ENCODE measurements at places on chromosomes 1 and 21.

DNA sequence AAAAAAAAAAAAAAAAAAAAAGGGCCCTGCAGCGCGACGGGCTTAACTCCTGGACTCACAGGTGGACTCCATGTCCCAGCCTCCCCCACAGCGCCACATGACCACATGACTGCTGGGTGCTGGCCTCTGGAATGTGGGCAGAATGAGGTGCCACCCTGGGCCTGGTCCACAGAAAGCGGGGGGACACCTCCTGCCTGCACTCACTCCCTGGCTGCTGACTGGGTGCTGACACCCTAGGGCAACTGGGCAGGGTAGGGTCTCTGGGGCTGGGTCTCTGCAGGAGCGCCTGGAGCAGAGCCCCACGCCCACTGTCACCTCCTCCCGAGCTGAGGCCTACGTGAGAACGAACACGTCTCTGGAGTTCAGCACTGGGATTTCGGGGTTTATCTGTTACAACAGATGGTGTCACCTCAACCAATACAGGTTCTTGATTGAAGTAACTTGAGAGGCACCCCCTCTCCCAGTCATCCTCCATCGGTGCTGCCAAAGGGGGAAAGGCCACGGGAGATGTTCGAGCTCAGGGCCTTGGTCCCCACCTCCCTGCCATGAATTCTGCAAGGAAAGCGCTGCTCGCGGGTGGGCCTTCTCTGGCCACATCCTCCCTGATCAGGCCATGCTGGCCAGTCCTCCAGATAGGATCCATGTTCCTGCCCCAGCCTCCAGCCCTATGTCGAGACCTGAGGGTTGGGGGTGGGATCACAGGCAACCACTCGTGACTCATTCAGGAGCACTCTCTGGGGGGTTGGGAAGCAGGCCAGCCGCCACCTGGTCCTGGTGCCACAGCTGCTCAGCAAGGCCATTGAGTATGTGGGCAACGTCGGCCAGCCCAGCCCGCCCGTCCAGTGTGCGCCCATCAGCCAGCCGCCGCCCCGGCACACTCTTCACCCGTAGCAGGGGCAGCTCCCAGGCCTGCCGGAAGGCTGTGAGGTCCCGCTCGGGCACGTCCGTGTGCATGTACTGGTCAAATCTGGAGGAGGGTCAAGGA, 5.4 kb downstream of the CPLANE2 start:
- no peak for DNase-seq

- DNase-seq, result no peak
These were observed 44.2 kb downstream of the SLC19A1 start for GRCh38 chr21:45497846-45498645.

GRCh38 chr1:236343246-236343870, 50.7 kb upstream of the EDARADD start:
- no peak for DNase-seq

GRCh38 chr1:185238447-185238846, 78.6 kb downstream of the IVNS1ABP start:
- no peak for DNase-seq

DNA sequence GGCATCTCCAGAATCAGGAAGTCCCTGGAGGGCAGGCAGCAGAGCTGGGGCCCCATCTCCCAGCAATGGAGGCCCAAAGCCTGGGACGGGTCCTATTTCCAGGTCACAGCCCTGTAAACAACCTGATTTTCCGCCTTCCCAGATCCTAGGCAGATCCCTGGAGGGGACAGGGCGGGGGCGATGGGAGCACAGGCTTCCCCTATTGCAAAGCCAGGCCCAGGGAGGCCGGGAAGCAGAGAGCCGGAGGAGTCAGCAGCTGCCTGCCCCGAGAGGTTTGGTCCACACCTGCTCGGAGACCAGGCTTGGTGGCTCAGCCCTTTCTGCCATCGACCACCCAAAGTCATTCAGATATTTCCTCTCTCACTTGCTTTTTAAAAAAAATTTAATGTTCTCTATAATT, 29.2 kb downstream of the CASZ1 start:
- no peak for DNase-seq

DNA sequence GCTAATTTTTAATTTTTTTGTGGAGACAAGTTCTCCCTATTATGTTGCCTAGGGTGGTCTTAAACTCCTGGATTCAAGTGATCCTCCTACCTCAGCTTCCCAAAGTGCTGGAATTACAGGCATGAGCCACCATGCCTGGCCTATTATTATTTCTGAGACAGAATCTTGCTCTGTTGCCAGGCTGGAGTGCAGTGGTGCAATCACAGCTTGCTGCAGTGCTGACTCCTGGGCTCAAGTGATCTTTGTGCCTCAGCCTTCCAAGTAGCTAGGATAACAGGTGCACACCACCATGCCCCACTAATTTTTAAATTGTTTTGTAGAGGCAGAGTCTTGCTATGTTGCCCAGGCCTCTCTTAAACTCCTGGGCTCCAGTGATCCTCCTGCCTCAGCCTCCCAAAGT, 196.3 kb downstream of the CAMTA1 start:
- no peak for DNase-seq

DNA sequence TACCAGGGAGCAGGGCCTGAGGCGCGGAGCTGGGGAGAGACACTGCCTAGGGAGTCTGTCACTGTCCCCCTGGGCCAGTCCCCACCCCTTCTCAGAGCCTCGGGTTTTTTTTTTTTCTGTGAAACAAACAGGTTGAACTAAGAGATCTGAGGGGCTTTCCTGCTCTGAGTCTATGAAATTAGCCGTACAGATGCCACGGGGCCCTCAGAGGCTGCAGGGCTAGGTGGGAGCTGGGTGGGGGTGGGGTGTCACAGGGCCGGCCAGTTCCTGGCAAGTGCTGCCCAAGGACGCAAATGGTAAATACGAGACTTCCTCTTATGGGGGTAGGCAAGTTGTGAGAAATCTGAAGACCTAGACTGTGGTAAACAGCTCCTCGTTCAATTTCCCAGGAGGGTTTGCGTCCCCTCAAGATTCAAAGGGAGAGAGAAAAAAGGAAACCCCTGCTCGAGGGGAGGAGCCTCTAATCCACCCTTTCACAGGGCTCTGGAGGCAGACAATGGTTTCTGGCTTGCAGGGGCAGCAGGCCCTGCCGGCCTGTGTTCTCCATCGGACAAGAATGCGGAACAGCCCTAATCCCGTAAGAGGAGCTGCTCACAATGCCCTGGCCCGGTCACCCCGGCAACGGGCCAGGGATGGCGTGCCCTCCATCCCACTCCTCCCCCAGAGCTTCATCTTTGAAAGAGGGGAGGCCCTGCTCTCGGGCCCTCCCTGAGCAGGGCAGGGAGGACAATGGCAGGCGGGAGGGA, 7.8 kb downstream of the NUAK2 start:
- DNase-seq, result no peak

DNA sequence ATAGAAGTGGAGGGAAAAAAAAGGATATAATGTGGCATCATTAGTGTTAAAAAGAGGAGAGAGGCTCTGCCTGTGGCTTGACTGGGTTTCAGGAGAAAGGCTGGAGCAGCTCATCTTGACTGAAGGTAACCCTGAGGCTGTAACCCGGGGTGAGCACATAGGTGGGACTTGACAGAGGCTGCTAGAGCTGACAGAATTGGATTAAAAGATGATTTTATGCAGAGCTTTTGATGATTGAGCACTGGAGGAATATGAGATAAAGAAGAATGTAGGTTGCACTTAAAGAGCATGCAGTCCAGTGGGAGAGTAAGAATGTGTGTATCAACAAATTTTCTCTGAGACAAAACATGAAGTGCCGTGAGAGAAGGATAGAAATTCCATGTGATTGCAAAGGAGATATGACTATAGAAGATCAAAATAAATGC, 17.3 kb downstream of the LAMC1 start:
- DNase-seq, result no peak

DNA sequence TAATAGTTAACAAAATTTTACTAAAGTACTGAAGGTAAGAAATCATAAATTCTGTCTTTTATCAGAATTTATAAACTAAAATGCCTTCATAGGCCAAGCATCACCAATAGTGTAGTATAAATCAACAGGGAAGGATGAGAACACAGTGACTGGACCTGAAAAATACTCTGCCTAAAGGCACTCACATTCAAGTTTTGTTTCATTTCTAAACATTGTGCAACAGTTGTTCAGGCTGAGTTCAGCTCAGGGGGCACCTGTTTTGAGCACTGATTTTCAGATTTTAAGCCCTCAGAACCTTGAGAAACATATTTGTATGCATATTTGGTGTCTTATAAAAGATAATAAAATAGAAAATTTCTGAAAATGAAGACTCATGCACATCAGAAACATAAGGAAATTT, 12.4 kb downstream of the ACBD6 start:
- no peak for DNase-seq
